ENCODE measurements at places on chromosomes 3 and 15.

GRCh38 chr3:44093531-44093930 lies 148.2 kb upstream of the TOPAZ1 start:
- no peak for DNase-seq

- DNase-seq, result no peak
Measured at GRCh38 chr3:38049358-38050126, 10.5 kb downstream of the DLEC1 start.

DNA sequence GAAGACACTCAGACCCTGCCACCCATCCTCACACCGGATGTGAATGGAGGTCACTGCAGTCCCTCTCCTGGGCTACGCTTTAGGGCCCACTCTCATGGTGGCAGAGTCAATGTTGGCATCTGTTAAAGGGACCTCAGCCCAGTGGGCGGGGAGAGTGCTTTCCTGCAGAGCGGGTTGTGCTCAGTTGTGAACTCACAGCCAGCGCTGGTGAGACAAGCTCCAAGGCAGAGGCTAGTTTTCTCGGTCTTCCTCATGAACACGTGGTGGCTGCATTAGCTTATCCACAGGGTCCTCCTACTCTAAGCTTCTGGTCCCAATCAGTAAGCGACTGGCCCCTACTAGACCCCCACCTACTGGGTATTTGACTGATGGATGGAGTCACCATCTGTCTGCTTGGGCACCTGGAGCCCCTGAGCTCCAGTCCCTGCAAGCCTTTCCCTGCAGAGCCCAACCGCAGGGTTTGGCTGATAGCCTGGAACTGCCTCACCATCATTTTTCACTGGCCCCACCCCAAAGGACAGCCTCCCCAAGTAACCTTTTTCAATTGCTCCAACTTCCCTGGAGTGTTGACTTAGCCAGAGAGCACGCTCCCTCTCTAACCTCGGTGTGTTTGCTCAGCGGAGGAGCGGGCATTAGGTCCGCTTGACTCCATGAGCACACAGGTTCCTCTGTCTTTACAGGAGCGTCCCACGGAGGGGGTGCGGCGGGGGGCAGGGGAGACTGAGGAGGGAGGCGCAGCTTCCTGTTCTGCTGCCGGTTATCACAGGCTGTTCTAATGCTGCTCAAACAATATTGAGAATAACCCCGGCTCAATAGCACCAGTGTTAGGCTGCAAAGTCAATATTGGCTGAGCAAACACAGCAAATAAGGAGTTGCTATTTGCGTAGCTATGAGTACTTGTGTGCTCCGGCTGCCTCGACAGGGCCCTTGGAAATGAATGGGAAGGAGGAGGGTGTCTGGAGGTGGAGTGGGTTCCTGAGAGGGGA lies 141.7 kb downstream of the RPLP1 start:
- no peak for DNase-seq

- DNase-seq, result peak; percentile 37
Measured at GRCh38 chr15:57541805-57542504, 49.7 kb upstream of the MYZAP start.

DNA sequence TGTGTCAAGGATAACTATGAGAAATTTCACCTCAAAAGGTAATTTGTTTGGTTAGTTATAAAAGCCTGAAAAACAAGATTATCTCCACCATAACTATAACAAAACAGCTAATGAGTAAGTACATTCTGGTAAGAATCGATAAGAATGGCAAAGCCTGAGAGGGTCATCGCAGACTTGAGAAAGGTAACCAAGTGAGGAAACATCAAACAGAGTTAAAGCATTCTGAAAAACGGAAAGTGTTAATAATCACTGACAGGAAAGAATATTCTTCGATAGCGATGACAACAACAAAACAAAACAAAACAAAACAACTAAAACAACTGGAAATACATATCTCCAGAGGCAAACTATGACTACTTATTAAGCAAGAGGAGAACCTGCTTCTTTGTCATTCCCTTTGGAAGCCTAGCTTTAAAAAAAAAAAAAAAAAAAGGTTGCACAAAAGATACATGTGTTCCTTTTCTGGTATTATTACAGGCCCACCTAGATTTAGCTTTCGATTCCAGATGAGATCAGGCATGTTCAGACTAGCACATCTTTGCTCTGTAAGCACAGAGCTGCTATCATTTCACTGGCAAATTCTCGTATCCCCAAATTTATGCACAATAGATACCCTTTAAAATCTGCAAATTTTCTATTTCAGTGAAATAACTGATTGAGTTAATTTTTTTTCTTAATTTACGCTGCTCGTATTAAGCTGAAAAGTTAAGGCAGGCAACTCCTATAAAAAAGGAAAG lies 155.6 kb downstream of the TIGIT start:
- DNase-seq, result no peak

- no peak for DNase-seq
Measured at GRCh38 chr3:133113526-133113925, 75.3 kb downstream of the TMEM108 start.

DNA sequence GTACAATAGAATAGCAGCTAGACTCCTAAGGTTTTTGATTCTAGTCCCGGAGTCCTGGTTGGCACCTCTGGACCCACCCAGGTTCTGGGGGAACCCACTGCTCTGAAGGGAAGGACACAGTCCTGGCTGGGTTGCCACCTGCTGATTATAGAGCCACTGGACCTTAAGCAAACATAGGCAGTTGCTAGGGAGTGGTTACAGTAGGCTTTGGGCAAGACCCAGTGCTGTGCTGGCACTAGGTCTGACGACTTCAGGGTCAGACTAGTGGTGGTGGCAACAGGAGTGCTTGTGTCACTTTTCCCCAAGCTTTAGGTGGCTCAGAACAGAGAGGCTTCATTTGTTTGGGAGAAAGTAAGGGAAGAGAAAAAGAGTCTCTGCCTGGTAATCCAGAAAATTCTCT lies 109.8 kb upstream of the C3orf80 start:
- no peak for DNase-seq

GRCh38 chr15:39592500-39592899 lies 11.6 kb downstream of the THBS1 start:
- no peak for DNase-seq

DNA sequence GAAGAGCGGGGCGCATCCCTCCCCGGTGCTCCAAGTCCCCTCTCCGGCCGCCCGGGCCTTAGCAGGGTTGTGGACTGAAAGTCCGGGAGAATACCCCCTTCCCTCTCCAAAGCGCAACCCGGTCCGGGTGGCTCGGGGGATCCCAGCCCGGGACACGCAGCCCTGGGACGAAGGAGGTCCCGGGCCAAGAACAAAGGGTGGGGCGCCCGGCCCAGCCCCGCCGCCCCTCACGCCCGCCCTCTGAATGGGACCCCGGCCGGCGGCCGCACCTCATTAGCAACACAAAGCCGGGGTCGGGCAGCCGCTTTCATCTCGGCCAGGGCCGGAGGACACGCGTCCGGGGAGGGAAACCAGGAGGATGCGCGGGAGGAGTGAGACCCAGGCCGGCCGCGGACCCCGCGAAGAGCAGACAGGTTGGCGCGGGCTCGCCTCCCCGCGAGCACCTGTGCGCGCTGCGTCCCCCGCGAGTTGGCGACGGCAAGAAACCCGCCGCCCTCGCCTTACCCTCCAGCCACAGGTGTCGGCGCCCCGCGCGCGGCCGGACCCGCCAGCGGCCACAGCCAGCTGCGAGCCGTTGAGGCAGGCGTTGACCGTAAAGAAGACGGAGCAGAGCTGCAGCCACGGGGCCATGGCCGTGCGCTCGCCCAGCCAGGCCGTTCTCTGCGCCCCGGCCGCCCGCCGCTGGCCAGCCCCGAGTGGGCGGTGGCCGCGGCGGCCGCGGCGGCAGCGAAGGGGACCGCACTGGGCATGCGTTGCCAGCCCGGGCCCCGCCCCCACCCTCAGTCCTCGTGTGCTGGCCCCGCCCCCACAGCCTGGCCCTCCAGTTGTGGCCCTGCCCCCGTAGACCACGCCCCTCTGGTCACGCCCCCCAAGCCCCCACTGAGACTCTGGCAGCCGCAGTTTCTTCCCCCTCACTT lies at the start of gene IL17RD:
Gene IL17RD (minus strand): TSS at position 697 of the 917 bp plus-strand sequence. CDS start 67 bp downstream, at position 630.
- DNase-seq, result no peak

DNA sequence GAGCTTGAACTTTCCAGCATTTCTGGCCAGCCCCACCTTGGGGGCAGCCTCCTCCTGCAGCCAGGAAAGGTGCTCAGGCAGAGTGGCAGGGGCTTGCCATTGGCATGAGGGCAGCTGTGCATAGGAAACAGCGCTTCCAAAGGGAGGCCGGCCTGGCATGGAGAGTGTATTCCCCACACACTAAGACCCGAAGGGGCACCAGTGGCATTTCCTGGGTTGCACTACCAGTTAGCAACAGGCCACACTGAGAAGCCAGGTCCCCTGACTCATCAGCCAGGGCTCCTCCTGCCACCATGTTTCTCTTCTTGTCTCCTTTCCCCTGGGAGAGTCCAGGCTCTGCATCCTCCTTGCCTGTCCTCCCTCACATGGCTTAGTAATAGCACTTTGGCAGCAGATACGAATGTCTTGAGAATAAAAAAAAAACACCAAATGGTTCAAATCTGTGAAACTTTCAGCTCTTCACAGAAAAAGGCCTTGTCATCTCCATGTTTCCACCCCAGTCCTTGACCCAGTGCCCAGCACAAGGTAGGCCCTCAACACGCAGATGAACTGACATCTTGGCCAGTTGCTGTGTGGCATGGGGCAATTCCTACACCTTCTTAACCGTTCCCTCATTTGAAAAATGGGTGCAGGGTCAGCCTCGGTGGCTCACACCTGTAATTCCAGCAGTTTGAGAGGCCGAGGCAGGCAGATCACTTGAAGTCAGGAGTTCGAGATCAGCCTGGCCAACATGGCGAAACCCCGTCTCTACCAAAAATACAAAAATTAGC lies 180.4 kb downstream of the SMAD6 start:
- no peak for DNase-seq

DNA sequence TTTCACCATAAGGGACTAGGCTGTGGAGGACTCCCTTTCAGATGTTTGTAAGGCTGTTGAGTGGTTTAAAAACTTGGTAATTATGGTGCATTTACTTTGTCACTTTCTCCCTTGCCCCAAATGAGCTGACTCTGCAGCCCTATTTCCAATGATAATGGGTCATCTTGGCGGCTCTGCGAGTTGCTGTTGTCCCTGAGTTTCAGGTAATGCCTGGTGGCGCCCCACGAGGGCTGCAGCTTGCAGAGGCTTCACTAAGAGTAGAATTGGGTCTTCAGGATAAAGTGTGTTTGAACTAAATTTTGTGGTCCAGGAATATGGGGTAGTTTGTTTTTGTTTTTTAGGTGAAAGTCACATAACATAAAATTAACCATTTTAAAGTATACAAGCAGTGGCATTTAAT lies 450.1 kb upstream of the CFAP20DC start:
- no peak for DNase-seq

- DNase-seq, result no peak
Measured at GRCh38 chr3:13598926-13599886, 50.3 kb downstream of the FBLN2 start.

GRCh38 chr3:134802428-134803050 lies 7.5 kb downstream of the EPHB1 start:
- no peak for DNase-seq

DNA sequence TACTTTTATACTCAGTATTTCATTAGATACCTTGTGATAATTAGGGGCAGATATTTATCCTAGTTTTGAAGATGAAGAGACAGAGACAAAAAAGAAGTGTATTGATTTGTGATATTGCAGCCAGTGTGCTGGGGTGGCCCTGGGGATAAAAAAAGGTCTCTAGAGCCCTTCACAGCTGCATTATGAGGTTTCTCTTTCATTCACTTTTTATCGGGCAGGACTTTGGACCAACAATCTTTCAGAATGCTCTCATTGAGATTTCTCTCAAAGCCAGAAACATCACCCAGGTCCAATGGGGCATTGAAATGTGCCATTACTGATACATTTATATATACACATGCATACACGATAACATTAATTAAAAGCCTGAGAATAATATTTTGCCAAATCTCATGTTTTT lies 20.5 kb upstream of the SELENOT start:
- no peak for DNase-seq

DNA sequence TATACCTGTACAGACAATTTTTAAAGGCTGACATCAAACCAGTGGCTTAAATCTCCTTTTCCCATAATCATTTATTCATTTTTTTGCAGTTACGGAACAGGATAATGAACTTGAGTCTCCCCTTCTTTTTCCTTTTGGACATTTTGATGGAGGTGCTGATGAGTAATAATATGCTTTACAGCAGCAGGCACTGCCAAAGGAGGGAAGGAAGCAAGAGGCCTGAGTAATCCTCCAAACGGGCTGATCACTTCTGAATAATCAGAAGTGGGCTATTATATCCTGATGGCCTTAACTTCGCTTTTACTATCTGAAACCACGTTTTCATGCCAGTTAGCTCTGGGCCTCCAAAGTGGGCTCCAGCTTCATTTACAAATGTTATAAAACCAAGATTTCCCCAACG lies 527.2 kb downstream of the FOXP1 start:
- no peak for DNase-seq

- DNase-seq, result no peak
Measured at GRCh38 chr3:49775538-49775937, 10.8 kb downstream of the IP6K1 start.

- no peak for DNase-seq
Measured at GRCh38 chr15:51311510-51311909, 26.9 kb downstream of the CYP19A1 start.

DNA sequence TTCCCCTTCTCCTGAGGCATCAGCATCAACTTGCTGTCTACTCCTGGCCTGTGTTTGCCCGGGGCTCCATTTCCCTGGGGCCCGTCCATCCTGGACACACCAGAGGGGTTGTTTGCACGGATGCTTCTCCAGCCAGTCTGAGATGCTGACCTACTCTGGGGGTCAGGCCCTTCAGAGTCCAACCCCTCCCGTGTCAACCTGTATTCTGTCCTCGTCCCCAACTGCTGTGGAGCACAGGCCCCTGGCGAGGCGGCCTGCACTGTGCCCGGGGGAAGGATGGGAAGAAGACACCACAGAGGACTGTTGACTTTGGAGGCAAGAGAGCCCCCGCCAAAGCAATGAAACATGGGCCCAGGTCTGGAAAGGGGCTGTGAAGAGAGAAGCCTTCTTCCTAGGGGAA lies 25.8 kb downstream of the ALS2CL start:
- no peak for DNase-seq

- peak; percentile 36 for DNase-seq
Measured at GRCh38 chr15:45307230-45307924, 55.3 kb downstream of the SLC28A2 start.

- DNase-seq, result no peak
Measured at GRCh38 chr3:189625572-189625971, 5.6 kb upstream of the TP63 start.

GRCh38 chr3:142944342-142944741 lies 19.1 kb downstream of the PAQR9 start:
- DNase-seq, result no peak
